ENCODE measurements at places on chromosomes 2 and 18. TPM values are rescaled to one million over a fixed set of nuclear protein-coding genes. Genes with fewer than 3 reads are reported as not detected.

GRCh38 chr2:160029270-160029628 is 33.2 kb downstream of the PLA2R1 start:
- DNase-seq, result no peak

- no peak for DNase-seq
Observed at GRCh38 chr2:135563793-135564192, 32.5 kb downstream of the R3HDM1 start.

Gene TEX44
- not detected for total RNA-seq

GRCh38 chr2:124328397-124328796 is 303.3 kb downstream of the CNTNAP5 start:
- no peak for DNase-seq

DNA sequence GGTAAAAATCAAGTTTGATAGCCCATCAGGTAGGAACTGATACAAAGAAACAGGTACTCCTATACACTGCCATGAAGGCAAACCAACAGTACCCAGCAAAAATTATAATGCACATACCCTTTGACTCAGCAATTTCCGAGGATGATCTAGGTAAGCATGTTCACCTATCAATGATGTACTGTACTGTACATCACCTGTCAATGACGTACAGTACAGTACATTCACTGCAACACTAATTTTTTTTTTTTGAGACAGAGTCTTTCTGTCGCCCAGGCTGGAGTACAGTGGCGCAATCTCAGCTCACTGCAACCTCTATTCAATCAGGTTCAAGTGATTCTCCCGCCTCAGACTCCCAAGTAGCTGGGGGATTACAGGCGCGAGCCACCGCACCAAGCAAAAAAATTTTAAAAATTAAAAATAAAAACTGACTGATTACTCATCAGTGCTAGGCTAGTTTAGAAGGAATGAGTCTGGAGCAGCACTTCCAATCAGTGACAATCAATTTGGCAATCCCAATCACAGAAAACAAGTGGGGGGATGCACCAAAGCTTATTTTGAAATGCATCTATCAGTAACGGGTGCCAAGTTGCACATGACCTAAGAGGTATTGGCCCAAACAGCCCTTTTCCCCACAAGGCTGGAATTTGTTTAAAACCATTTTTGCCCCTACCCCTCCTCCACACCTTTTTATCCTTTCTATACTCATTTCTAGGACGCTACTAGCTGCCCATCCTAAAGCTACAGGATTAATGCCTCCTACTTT is 8.2 kb downstream of the SRSF7 start:
- DNase-seq, result no peak

Gene C2orf72
- not detected for total RNA-seq

- no peak for DNase-seq
Observed at GRCh38 chr2:119049968-119050704, 108.1 kb downstream of the MARCO start.

- no peak for DNase-seq
Observed at GRCh38 chr2:215190588-215190987, 52.2 kb upstream of the ABCA12 start.

- no peak for DNase-seq
Observed at GRCh38 chr2:15315411-15315810, 245.7 kb downstream of the NBAS start.

GRCh38 chr2:166376873-166377272 is 1.1 kb upstream of the SCN9A start:
- DNase-seq, result no peak

DNA sequence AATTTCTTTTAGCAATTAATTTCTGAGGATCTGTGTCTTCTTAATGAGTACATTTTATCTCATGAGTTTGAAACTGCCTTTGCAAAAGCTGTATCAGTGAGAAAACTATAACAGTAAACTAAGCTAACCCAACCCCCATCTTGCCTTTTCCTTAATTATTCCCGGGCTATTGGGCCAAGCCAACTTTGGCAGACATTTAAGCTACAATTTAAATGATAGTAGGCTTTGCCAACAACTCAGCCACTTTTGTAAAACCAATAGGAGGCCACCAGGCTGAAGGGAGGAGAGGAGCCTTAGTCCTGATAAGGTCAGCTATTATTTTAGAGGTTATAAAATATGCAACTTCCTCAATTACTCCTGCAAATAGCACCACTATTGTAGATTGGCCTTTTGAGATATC is 218.0 kb upstream of the KCNJ3 start:
- no peak for DNase-seq

- DNase-seq, result no peak
Observed at GRCh38 chr2:176449852-176450251, 180.6 kb downstream of the MTX2 start.

Gene CTNNA2
- total RNA-seq, result 0.36 TPM

DNA sequence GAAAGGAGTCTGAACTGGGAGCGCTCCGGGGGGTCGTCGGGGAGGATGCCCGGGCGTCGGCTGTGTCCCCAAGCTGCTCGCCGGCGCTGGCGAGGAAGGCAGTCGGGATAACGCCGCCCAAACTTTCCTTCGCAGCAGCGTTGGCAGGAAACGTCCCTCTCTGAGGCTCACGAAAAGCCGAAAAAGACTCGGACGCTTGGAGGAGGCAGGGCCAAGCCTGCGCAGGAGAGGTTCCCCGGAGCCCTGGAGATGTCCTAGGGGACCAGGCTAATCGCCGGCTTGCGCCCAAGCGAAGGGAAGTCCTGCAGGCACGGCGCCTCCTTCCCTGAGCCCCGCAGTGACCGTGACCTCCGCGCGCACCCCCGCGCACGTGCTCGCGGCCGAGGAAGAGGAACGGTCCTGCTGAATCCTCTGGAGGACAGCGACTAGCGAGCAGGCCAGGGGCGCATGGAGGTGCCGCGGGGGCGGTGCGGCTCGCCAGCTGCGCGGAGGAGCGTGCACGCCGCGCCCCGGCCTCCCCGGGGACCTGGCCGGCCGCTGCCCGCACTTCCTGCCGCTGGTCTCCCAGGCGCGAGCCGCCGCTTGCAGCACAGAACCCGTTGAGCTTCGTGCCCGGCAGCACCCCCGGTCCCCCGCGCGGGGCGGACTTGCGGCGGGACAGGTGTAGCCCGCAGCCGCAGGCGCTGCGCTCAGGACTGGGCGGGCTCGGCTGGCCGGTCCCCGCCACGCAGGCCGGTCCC is at the start of gene SH3RF3:
TSS of gene SH3RF3 (plus strand) at position 590 of the 740 bp plus-strand sequence.
- peak; percentile 63 for DNase-seq

DNA sequence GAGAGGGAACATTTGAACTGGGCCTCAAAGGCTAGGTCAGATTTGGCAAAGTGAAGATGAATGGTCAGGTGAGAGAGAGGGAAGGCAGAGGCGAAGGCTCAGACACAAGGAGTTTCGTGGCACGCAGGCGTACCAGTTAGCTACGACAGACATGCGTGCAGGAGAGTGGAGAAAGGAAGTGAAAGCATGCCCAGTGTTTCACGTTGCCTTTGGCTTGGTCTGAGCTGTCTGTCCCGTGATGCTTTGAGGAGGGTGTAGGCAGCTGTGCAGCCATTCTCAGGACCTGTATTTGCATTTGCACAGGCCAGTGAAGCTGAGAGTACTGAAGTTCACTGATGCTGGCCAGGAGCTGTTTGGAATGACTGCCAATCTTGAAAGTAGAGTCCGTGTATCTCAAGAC is 69.5 kb downstream of the HNRNPLL start:
- DNase-seq, result no peak

DNA sequence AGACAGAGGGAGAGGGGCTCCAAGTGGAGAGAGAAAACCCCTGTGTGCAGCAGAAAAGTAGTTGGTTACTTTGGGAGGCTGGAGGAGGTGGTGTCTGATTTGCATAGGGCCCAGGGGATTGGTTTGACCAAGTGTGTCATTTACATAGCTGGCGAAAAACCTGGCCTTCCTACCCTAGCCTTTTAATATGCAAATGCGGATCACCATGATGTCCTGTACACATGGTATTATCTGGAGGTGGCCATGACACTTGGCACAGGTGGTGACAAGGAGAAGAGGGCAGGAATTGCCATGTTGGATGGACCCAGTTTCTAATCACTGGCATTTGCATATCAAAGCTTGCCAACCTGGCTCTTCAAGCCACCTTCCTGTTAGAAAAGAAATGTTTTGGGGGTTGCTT is 120.8 kb upstream of the CHAC2 start:
- no peak for DNase-seq

DNA sequence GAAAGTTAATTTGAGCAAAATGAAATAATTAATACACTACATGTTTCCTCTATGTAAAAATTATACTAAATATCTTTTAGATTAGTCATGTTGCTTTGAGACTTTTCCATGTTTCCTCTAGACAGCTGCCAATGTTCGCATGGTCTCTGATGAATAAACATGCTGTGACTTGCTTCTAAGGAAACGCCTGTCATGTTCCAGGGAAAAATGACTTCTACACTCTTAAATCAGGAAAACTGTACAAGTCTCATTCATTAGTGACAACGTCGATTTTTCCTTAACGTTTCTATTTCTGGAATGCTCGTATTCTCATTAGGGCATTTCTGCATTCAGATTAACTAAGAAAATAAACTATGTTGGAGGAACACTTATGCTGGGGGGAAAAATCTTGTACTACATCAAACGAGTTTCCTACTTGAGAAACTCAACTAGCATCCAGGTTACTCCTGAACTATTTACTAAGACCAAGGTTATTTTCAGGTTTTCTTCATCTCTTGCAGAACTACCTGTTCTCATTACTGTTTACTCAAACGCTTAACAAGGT is 1.6 kb downstream of the COBLL1 start:
- DNase-seq, result peak; percentile 48

DNA sequence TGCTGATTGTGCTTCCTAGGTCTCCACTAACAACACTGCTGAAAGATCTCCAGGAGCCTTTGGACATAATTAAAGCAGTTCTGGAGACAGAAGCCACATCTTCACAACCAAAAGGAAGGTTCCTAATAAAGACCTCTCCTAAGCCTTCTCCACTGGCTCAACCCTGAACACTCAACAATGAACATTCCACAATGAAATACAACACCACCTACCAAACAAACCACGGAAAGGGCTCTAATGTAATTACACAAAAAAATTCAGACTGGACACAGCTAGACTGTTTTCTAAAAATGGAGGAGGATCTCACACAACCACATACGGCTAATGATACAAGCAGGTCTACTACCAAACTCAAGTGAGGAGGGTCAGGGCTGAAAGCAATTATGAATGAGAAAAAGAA is 43.6 kb downstream of the NOL10 start:
- no peak for DNase-seq

Gene PSTPIP2
- total RNA-seq, result 6.4 TPM

DNA sequence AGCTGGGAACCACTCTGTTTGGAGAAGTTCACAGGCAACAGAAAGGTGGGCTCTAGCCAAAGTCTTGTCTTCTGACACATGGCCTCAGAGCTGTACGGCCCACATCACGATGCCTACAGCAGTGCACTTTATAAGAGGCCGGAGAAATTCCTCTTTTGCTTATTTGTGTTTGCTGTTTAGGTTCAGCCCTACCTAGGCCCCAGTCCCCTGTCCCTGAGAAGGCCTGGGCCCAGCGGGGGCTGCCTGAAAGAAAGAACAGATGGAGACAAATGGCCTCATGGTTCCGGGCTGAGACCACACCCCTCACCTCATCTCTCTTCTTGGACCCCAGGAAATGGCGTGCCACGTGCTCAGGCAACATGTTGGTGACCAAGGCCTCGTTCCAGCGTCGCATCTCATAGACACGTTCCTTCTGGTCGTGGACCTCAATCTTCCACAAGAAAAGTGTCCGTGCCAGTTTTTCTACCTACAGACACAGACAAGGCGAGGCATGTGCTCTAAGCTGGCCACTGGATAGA is 30.9 kb downstream of the CENPO start:
- no peak for DNase-seq

DNA sequence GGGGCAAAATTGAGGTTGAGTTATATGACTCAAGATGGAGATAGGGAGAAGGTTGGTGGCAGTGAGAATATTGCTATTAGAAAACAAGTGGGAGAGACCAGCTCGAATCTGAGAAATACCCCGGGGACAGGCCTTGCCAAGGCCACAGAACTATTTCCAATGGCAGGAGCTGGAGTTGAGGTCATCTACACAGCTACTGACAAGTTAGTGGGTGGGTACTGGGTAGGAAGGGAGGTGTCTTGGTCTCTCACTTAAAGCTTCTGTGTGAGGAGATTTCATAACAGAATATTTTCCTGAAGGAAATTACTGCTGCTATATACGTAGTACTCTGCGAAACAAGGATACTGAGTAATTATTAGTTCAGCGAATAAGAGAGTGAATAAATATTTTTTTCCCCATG is 69.4 kb upstream of the ITPRID2 start:
- DNase-seq, result no peak

DNA sequence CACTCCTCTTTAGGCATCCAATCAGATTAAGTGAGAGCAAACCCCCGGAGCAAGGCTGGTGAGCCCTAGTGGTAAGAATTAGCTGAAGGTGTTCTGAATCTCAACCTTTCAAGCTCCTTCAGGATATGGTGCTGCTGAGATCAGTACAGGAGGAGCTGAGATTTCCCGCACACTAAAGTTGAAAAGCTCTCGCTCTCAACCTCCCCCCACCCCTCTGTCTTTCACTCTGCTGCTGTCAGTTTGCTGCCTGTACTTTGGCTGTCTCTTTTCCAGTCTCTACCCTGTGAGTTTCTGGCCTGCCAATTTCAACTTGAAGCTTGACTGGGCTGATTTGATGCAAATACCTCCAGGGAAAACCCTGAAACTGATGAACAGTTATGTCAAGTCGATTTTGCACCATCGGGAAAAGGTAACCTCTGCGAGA is 15.7 kb downstream of the ZEB2 start:
- DNase-seq, result no peak

DNA sequence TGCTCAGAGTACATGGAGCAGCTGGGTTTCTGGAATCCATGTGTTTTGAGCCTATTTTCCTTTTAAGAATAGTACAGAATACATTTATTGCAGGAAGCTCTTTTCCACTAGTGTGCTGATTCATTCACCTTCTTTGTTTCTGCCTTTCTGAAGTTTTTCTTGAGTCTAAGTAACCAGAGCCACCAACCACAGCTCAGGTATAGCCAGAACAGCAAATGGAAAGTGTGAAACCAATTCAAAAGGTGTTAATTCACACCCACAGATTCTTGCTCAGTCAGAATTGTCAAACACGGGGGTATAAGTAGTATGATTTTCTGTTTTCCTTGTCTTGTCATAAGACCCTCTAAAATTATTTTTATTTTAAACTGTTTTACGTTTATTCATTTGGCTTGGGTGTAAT is 75.9 kb upstream of the DYNAP start:
- DNase-seq, result no peak

All from fibroblast of the aortic adventitia (primary cell).